ENCODE measurements at places on chromosomes 2 and 18.

DNA sequence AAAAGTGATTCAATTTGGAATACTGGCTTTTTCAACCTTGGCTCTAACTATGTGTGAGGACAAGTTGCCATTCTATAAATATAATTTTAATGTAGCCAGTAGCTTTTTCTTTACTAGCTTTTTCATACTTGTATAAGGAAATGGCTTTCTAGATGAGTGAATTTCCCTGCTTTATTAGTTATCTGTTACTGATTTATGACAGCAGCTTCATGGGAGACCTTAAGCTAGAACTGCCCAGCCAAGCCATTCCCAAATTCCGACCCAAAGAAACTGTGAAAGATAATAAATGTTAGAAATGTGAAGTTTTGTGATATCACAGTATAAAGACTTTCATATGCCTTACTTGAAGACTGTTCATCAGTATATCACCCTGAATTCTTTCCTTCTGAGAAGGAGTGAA is 32.3 kb downstream of the BABAM2 start:
- DNase-seq, result no peak

GRCh38 chr18:3405713-3406112 is 44.3 kb upstream of the TGIF1 start:
- DNase-seq, result no peak

GRCh38 chr2:56749152-56749752 is 565.5 kb downstream of the CCDC85A start:
- DNase-seq, result no peak

DNA sequence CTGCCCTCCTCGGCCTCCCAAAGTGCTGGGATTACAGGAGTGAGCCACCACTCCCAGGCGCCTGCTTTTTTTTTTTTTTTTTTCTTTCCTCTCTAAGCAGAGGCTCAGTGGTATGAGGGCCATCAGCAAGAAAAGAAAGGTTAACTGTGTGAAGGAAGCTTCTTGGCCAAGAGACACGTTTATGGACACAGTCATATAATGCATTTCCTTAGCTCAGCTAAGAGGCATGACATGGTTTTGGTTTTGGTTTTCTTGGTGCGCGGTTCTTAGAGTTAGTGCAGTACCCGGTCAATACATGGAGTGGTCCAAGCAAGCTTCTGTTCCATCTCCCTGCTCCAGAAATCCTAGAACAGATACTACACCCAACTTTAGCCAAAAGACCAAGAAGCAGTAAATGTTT is 42.6 kb downstream of the RALBP1 start:
- DNase-seq, result no peak

DNA sequence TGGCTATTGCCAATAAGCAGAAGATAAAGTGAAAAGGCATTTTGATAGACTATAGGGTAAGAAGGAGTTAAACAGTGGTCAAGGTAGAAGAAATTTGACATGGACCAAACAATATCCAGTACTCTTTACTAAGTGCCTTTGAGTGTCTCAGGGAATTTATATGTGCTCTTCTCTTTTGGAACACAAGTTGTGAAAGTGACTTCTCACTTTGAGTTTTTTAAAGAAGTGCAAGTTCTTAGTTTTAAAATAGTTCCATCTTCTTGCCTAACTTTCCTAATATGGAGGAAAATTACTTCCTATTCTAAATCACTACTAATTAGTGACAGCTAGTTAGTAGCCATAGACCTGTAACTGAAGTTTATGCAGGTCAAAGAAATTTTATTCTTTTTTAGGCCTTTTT is 63.4 kb downstream of the AFTPH start:
- DNase-seq, result no peak

All from 8988T (cell line).